Kidney glomerular epithelial cell (primary cell): ENCODE measurements at places on chromosomes 6 and 20.

DNA sequence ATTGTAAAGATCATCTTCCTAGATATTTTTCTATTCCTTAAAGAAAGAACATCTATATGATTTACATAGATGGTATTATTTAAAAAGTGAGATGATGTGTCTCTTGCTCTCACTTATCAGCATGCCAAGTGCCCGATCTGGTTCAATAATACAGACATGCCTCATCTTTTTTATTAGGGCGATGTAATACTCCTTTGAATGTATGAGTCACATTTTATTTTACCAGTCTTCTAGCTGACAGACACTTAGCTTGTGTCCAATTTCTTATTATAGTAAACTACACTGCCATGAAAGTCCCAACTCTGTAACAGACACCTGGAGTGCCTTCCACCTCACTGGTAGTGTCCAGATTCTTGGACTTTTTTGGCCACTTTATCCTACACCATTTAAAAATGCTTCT lies 586.6 kb upstream of the BTBD3 start:
- no peak for DNase-seq

DNA sequence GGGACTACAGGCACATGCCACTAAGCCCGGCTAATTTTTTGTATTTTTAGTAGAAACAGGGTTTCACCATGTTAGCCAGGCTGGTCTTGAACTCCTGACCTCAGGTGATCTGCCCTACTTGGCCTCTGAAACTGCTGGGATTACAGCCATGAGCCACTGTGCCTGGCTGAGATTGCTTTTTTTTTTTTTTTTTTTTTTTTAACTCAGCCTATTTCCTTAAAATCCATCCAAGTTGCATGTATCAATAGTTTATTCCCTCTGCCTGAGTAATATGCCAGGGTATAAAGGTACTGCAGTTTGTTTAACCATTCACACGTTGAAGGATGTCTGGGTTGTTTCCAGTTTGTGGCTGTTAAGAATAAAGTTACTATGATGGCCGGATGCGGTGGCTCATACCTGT lies 10.7 kb downstream of the SLX4IP start:
- no peak for DNase-seq

DNA sequence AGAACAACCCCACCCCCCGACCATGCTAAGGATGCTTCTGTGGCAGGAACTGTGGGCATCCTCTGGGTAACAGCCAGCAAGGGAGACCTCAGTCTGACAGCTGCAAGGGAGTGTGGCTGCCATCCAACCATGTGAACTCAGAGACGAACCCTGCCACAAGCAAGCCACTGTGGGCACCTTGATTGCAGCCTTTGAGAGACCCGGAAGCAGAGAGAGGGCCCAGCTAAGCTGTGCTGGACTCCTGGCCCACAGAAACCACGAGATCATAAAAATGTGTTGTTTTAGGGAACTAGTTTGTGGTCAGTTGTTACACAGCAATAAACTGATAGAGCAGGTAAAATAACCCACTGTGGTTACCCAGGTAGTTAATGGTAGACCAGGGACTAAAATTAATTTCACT lies 414.6 kb downstream of the CDH26 start:
- DNase-seq = no peak

DNA sequence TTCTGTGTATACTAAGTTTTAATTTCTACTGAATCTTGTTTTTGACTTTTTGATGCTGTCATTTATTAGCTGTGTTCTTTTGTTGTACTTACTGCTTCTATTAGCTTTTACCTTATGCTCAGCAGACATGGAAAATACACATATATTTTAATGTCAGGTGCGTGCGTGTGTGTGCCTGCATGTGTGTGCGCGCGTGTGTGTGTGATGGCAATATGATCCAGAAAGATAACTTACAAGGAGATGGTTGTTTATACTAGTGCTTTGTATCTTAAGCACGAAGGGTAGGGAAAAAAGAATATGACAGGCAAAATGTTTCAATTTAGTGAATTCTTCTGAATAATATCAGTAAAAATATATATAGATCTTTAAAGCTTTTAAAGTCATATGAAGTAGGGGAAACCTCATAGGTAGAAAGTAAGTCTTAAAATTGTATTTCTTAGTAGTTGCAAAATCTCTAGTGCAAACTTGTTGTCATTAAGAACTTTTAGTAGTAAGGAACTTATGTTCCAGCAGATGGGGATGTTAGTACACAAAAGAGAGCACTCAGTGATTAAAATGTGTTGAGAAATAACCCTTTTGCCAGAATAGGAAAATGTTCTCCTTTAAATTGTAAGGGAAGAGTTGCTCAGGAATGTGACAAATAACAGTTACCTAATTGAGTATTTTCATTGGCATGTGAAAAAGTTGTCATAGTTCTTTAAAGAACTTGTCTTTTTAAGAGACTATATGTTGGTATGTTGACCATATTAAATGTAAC lies 13.2 kb downstream of the QKI start:
- DNase-seq = peak; percentile 62

GRCh38 chr6:90101403-90101802 lies 195.2 kb downstream of the BACH2 start:
- DNase-seq = no peak

- no peak for DNase-seq
Observed at GRCh38 chr6:143964674-143965081, 43.4 kb downstream of the PLAGL1 start.

DNA sequence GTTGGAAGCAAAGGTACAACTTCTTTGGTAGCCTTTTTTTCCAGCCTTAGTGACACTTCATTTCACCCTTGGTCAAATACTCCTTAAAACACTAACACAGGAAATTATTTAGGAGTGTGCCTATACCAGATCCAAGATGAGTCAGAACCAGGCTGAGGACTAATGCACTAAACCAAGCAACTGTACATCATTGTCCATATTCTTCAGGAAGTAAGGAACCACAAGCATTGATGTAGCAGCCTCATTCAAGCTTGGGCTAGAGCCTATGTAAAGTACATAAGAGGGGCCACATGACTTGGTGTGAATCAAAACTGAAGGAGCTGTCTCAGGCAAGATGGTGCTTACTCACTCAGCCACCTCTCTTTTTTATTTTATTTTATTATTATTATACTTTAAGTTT lies 20.7 kb upstream of the ADGB start:
- DNase-seq = no peak

DNA sequence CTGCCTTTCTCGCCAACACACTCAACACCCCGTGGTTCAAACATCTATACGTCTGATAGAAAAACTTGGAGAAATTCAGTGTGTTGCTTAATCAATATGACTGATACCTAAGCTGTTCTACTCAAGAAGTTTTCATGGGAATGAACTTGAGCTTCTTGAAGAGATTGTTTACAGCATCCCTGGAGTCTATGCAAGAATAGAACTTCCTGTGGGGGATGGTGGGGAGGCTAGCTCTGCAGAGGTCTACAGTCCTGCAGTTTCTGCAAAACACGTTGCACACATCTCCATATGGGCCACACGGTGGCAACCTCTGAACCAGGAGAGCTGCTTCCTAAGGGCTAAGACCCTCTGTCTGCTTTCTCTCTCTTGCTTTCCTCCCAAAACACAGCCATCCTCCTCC lies 32.7 kb upstream of the FANCE start:
- DNase-seq = no peak

- DNase-seq = no peak
Observed at GRCh38 chr6:89284963-89285735, 29.9 kb downstream of the GABRR2 start.

DNA sequence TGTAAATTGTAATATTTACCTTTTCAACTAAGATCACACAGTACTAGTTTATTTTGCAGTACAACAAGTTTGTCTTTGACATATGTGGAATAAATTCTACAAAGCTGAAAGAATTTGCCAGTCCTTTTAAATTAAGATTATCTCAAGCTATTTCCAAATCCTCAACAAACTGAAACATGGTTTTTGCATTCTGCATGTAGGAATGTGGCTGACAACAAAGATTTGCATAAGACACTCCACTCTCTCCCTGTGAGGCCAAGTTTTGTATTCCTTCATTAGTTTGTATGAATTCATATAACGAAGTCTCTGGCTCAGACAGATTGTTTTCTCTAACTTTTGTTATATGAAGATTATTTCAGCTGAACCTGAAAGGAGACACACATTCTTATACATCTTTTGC lies 124.1 kb upstream of the THEMIS start:
- no peak for DNase-seq
